ENCODE measurements at places on chromosomes 12 and 14. TPM values are rescaled to one million over a fixed set of nuclear protein-coding genes. Genes with fewer than 3 reads are reported as not detected.
A peak's percentile ranks its signal among the peaks of the same experiment; 100 is the strongest.

GRCh38 chr14:72643317-72643801 lies 250.5 kb downstream of the DPF3 start:
- H3K27me3 ChIP-seq = peaks cover 5% of the 10 kb centered on the region
- H3K4me1 ChIP-seq = peaks cover 52% of the 10 kb centered on the region
- peak overlapping the region; percentile 42 for H3K4me3 ChIP-seq

GDF3 gene
- not detected for total RNA-seq

DNA sequence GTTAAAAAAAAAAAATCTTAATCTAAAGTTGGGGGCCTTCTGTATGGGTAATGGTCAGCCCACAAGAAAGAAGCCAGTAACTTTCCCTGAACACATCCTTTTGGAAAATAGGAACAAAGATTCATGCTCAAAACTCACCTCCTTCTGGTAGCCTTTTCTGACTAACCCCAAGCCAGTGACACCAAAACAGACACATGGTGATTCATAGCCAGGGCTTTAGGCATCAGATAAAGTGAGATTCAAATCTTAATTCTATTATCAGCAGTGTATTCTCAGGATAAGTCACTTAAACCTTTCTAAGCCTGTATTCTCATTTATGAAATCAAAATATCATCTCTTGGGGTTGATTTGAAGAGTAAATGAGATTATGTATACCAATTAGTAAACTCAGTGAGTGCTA lies 4.9 kb downstream of the ATP5MC2 start:
- H3K4me1 ChIP-seq = peaks cover 25% of the 10 kb centered on the region
- peak; percentile 14 for DNase-seq
- no peak overlapping the region for H3K4me3 ChIP-seq

FKBP3 gene
- total RNA-seq = 73.2 TPM

Measured in HFFc6 (cell line).